ENCODE measurements at places on chromosomes 12 and 14.
A peak's percentile ranks its signal among the peaks of the same experiment; 100 is the strongest.

DNA sequence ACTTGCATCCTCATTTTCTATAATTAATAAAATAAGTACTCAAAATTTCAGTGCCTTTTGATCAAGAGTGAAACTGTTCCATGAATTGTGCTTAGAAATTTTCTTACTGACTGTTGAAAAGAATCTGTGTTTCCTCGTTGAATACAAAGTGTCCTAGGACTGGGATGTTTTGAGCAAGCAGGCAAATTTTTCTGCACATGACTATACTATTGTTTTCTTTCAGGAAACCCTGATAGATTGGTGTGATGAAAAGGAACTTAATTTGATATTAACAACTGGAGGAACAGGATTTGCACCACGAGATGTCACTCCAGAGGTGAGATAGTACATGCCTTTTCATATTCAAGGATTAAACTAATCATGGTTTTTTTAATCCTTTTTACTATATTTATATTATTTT lies 316.3 kb downstream of the GPHN start:
- DNase-seq = no peak

DNA sequence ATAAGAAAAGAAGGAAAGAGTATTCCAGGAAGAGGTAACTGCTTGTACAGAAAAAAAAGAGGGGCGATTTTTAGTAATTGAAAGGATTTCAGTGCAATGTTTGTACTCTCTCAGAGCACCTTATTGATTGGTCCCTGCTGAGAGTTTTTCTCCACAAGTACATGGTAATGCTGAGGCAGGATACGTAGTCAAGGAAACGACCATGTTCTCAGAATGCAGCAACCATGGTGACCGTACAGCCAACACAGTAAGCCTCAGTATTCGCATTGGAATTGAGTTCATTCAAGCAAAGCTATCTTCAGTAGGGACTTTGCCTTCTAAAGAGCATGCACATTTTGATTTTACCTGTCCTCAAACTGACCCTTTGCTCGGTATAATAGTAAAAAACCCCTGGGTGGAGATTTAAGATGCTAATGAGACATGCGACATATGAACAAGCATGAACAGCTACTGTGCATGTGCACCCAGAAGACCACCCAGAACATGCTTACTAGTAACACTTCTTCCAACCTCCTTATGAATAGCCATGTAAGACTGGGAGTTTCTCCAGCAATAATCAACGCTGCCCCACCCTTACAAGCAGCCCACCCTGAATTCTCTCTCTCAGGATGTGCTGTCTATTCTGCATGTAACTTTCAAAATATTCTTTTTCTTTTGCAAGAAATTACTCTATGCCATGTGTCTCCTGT lies 6.2 kb upstream of the SLC41A2 start:
- DNase-seq = no peak

DNA sequence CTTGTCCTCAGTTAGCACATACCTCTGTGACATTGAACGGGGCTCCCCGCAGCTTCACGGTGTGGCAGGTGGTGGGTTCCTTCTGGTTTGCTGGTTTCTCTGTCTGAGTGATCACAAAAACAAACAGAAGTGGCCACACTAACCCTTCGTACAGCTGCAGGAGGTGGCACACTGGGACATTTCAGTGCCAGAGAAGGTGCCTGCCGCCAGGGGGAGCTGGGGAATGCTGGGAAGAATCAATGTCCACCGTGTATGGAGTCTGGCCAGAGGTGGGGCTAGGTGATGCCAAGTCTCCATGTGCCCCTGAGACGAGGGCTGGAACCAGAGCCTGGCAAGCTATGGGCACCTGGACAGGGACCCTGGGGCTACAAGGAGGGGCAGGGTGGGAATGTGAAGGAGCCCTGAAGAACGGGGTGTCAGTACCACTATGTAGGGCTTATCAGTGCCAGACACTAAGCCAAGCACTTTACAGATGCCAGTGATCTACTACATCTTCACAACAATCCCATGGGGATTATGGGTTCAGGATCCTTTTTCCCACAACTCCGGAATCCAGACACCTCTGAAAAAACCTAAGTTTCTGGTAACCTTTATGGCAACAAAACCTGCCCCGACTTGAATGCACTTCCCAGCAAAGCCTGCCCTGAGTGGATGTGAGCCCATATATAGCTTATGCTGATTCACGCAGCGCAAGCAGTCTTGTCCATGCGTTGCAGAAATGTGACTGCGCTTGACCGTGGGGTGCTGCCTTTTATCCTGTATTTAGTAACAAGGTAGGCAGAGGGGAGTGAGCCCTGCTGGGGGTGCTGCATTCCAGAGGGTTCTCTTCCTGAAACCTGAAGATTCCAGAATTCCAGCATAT lies 10.8 kb downstream of the RBM19 start:
- peak; percentile 59 for DNase-seq

GRCh38 chr12:9760699-9761418 lies at the start of gene CD69:
Gene CD69, minus strand, starts transcription at chr12:9760901. Its CDS starts 81 bp downstream, at chr12:9760820.
- no peak for DNase-seq

GRCh38 chr14:78141590-78141989 lies 28.6 kb upstream of the NRXN3 start:
- DNase-seq = no peak

GRCh38 chr14:75307700-75308379 lies 29.2 kb downstream of the FOS start:
- peak; percentile 75 for DNase-seq

DNA sequence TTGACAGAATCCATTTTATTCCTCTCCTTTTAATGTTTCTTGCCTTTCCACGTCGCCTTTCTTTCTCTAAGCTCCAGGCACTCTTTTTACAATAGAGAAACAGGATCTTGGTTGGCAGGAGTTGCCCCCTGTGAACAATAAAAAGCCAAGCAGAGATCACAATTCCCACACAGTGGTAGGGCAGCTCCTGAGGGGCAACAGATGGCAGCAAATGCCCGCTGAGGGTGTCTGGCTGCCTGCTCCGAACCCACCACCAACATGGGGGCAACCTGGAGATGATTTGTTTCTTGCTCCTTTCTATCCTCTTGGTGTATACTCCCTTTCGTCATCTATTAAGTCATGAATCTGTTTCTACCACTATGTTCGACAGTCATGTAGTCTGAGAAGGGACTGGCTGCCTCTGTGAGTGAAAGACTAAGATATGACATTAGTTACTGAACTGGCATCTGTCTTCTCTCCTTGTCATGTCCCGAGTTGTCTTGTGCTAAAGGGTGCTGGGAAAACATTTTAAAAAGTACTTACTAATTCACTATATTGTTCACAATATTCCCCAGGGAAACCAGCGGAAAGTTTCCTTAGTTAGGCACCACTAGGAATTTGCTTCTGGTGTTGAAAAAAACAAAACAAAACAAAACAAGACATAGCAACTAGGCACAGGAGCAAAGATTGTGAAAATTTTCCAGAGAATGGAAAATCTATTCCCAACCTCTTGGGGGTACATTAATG lies 170.1 kb downstream of the STXBP6 start:
- no peak for DNase-seq

- no peak for DNase-seq
Measured at GRCh38 chr12:10615532-10615931, 2.1 kb upstream of the MAGOHB start.

GRCh38 chr12:2373307-2373706 lies 320.5 kb downstream of the CACNA1C start:
- DNase-seq = no peak

DNA sequence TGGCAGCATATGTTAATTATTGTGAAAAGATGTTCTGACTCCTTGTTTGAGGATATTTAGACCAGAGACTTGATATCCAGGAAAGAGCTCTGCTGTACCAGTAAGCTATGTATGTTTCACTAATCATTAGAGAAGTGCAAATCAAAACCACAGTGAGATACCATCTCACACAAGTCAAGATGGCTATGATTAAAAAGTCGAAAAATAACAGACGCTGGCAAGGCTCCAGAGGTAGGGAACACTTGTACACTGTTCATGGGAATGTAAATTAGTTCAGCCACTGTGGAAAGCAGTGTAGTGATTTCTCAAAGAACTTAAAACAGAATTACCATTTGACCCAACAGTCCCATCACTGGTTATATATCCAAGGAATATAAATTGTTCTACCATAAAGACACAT lies 171.6 kb downstream of the DPY19L2 start:
- no peak for DNase-seq

GRCh38 chr14:80172375-80173051 lies 38.8 kb downstream of the DIO2 start:
- no peak for DNase-seq

DNA sequence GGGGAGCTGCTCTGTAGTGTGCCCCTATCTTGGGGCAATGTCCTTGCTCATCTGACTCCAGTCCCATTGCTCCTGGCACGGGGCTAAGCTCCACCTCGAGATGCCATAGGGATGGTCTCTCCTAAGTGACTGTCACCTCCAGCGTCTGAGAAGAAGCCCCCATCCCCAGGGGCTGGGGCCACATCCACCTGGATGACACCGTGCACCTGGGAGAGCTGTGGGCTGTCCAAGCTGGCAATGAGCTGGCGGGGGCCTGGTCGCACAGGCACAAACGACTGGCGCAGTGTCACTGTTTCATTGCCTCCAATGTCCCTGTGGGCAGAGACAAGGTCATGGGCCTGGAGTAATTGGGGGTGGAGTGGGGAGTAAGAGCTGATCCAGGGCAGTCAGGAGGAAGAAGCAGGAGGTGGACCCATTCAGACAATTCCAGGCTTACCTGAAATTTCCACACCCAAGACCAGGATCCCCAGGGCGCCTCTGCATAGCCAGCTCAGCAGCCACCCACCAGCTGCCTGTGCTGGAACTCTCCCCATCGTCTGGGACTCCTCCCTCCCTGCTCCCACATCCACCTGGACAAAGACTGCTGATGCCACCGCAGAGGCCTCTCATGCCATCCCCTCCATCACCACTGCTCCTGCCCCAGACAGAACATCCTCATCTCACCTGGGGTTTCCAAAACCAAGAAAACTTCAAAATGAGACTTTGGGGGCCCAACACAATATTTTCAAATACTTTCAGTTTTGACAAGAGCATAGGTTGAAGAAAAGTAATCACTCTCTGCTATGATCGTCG lies 7.0 kb upstream of the TINF2 start:
- DNase-seq = no peak

GRCh38 chr12:125169870-125170269 lies 104.6 kb downstream of the AACS start:
- DNase-seq = no peak

DNA sequence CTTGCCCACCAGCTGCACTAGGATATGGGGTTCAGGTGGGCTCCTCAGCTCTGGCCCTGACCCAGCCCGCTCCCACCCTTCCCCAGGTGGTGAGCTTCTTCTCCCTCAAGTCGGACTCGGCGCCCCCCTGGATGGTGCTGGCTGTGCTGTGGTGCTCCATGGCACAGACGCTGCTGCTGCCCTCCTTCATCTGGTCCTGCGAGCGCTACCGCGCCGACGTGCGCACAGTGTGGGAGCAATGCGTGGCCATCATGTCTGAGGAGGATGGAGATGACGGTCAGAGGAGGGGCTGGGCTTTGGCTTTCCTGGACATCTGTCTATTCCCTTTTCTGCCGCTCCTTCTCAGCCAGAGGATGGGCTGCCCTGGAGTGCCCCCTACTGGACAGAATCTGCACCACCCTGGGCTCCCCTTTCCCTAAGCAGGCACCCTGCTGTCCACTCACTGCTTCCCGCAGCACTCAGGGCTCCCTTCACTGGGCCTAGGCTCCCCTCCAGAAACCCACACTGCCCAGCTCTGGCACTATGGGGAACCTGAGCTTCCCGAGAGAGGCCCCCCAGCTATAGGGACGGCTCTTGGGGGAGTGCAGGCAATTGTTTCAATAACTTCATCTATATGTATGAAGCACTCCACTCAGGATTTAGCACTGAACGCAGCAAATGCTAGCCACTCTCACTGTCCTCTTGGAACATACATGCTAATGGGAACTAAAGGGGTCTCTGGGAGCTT lies 2.6 kb upstream of the P3H3 start:
- peak; percentile 85 for DNase-seq

GRCh38 chr12:128078301-128078971 lies 188.5 kb upstream of the TMEM132C start:
- no peak for DNase-seq

- no peak for DNase-seq
Measured at GRCh38 chr12:132489078-132489601, 811 bp upstream of the FBRSL1 start.

GRCh38 chr12:74849801-74850200 lies 312.2 kb downstream of the ATXN7L3B start:
- DNase-seq = no peak

GRCh38 chr12:75820071-75820470 lies 211.5 kb downstream of the PHLDA1 start:
- DNase-seq = no peak
